ENCODE measurements at places on chromosomes 2 and 18.

- DNase-seq, result no peak
These were observed 167.9 kb downstream of the FBXO15 start for GRCh38 chr18:73979742-73980141.

- no peak for DNase-seq
These were observed 121.2 kb downstream of the MTCL1 start for GRCh38 chr18:8826514-8826913.

- peak; percentile 9 for DNase-seq
These were observed 156.7 kb downstream of the EVA1A start for GRCh38 chr2:75403991-75404428.

DNA sequence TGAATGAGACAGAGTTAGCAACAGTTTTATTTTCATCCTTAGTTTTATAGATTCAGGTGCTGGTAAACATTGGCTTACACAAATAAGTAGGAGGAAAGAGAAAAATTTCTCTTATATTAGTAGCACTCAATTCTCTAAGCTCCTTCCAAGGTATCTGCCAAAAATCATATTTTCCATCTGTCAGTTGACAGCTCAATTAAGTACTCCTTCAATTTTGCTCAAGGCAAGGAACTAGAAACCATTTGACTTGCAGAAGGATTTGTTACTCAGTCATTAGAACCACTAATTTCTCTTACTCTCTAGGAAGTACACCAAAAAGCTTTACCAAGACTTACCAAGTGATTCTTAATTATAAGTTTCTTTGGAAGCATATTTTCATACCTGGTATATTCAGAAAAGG lies 101.4 kb upstream of the ATP8B1 start:
- peak; percentile 58 for DNase-seq

GRCh38 chr2:8669157-8669817 lies 12.6 kb upstream of the ID2 start:
- DNase-seq, result no peak

GRCh38 chr2:47905386-47906156 lies 727 bp downstream of the FBXO11 start:
- peak; percentile 56 for DNase-seq

- no peak for DNase-seq
These were observed 153.2 kb downstream of the HDAC4 start for GRCh38 chr2:239247401-239248245.

GRCh38 chr2:2689306-2689705 lies 358.2 kb upstream of the MYT1L start:
- no peak for DNase-seq

- DNase-seq, result no peak
These were observed 17.8 kb upstream of the GPR75 start for GRCh38 chr2:53877556-53877955.

DNA sequence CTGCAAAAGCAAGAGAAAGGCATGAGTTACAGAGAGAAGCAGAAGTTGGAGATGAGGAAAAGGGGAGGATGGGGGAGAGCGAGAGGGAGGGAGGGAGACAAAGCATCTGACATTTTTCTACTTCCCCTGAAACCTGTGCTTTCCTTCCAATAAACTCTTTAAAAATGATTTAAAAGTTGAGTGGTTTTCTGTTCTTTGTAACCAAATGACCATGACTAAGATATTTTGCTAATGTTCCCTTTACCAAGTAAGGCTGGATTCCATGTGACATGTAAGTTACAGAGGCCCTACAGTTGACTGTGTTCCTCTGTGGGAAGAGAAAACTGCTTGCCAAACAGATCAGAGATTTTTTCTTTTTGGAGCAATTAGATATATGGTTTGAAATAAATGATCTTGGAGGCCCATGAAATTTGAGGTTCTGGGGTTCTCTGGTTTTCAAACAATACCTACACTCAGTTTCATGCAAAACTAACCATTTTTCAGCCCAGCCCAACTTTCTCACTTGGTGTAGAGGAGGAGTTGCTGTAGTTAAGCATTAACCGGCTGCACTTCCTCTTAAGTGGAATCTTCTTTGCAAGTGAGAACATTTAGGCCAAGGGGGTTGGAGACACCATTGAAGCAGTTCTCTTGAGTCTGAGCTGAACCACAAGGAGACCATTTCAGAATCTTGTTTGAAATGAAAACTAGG lies 34.5 kb downstream of the INSIG2 start:
- DNase-seq, result no peak

- DNase-seq, result no peak
These were observed 721 bp downstream of the METTL5 start for GRCh38 chr2:169823996-169824372.

DNA sequence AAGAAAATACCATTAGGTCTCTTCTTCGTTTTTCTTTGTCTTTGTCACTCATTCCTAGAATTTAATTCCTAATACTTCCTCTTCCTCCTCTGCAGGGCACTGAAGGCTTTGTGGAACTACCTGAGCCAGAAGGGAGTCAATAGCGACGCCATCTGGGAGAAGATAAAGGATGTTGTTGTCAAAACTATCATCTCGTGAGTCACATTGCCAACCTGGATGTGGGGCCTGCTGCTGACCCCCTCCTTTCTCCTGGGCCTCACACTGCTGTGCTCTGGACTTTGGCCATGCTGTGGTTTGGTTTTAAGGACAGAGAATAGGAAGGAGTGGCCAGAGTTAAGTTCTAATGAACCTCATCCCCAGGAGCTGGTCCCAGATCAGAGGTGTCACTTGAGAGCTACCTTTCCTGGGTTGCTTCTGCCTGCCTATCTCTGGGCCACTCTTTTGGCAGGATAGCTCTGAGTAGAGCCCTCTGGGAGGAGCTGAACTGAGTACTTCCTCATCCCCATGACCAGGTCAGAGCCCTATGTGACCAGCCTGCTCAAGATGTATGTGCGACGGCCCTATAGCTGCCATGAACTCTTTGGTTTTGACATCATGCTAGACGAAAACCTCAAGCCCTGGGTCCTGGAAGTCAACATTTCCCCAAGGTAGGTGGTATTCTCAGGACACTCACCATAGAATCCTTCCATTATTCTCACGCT lies 33.1 kb upstream of the CYP27A1 start:
- no peak for DNase-seq

GRCh38 chr2:199810422-199811171 lies 40.4 kb downstream of the FTCDNL1 start:
- DNase-seq, result no peak

- no peak for DNase-seq
These were observed 99.9 kb downstream of the CLIP4 start for GRCh38 chr2:29215073-29215472.

DNA sequence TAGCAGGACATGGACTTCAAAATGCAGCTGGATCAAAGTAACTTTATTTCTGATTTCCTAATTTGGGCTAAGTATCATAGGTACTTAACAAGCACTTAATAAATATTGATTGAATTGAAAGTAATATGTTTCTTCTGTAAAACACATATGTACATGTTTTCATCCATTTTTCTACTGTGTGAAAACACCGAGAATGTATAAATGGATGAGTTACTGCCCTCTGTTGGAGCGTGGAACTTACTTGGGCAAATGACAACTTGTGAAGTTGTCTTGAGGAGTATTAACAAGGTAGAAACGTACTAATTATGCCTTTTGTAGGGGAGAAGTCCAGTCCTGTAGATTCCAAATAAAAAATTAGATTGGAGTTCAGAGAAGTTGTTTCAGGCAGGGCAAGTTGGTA lies 87.2 kb downstream of the PHLPP1 start:
- DNase-seq, result no peak

GRCh38 chr2:73215254-73215653 lies 1.2 kb downstream of the SMYD5 start:
- no peak for DNase-seq

- no peak for DNase-seq
These were observed 38.0 kb downstream of the MARCO start for GRCh38 chr2:118980022-118980421.

DNA sequence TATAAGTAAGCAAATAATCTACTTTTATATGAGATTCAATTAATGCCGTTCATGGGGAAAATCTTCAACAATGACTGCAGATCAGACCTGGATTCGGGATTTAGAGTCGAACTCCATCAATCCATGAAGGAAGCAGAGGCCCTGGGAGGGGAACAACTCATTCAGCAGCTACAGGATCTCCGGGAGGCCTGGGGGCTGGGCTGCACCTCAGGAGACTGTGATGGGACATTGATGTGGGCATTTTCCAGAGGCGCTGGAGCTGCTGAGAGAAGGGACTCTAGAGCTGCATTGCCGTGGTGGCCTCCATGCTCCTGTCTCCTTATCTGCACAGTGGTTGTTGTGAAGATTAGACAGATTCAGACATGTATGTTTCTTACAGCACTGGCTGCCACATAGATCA lies 76.9 kb downstream of the MYT1L start:
- no peak for DNase-seq

GRCh38 chr2:200703127-200703925 lies 108.4 kb upstream of the BZW1 start:
- DNase-seq, result peak; percentile 33

GRCh38 chr18:75797046-75797445 lies 369.5 kb upstream of the SMIM21 start:
- no peak for DNase-seq

DNA sequence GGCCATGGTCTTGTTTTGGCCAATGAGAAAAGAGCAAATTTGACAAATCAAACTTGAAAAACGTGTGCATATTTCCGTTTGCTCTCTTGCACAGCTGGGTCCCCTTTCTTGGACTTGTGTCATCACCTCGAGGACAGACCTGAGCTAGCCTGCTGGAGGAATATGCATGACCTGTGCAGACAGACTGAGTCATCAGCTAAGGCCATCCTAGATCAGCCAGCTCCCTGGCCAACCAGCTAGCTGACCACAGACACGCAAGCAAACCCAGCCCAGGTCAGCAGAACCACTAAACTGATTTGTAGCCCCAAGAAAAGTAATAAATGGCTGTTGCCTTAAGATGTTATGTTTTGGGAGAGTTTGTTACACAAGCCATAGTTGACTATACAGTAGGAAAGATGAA lies 61.3 kb upstream of the PAX3 start:
- no peak for DNase-seq

DNA sequence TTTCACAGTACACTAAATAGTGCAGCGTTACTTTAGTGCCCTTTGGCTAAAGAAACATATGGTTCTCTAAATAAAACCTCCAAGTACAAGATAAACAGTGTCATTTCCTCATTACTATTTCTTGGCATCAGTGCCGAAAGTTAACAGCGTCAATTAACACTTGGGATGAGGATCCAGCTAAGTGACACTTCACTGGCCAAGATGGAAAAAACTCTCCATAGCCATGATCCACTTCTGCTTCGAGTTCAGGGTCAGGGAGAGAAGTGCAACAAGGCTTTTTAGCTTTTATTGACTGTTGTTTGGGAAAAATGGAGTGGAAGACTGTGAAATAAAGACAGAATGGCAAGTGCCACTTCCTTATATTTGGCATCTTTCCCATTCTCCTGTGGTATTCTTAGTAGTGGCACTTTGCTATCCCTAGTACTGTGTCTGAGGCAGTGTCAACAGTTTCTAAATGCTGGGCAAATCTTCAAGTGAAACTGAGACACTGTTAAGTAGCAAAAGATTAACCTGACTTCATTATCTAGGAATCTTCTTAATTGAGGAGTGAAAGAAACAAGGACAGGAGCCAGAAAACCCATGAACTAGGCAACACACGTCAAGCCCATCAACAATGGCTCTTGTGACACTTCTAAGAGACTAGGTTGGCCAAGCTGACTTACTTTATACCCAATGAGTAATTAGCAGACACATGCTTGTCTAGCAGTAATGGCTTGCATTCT lies 222.5 kb upstream of the SESTD1 start:
- no peak for DNase-seq

DNA sequence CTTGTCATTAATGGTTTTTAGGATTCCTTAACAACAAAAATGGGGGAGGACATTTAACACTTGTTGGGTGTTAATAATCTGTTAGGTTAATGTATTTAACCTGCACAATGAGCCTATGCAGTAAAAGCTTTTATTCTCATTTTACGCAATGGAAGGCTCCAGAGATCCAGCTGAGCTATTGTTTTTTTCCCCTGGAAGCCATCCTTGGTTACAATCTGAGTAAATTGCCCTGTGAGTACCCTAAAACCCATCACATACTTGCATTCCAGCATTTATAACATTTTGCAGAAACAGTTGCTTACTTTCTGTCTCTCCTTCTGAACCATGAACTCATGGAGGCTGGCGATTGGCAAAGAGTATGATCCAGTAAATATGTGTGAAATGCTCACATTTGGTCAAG lies 30.2 kb upstream of the DOCK10 start:
- DNase-seq, result no peak

- no peak for DNase-seq
These were observed 40.5 kb upstream of the NABP1 start for GRCh38 chr2:191637182-191638078.

- no peak for DNase-seq
These were observed 182.5 kb downstream of the TCF4 start for GRCh38 chr18:55405475-55405874.

DNA sequence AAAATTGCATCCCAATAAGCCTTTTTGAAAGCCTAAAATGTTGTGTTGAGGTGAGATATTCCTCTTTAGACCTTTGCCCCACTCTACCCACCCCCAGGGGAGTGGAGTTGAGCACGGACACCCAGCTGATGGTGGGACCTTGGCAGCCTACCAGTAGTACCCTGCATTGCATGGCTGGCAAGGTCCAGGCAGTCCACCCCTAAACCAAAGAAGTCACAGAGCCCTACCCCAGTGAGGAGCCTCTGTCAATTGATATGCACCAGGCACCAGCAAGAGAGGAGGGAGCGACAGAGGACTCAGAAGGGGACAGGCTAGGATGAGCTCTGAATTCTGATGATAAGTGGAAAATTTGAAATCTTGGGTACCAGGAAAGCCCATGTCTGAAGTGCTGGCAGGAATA lies 38.6 kb downstream of the MARCO start:
- no peak for DNase-seq

GRCh38 chr2:129058981-129059380 lies 740.3 kb upstream of the HS6ST1 start:
- no peak for DNase-seq

GRCh38 chr2:224885836-224886547 lies 156.3 kb downstream of the DOCK10 start:
- DNase-seq, result no peak

- DNase-seq, result peak; percentile 40
These were observed 19.6 kb downstream of the RSAD2 start for GRCh38 chr2:6896930-6897759.

DNA sequence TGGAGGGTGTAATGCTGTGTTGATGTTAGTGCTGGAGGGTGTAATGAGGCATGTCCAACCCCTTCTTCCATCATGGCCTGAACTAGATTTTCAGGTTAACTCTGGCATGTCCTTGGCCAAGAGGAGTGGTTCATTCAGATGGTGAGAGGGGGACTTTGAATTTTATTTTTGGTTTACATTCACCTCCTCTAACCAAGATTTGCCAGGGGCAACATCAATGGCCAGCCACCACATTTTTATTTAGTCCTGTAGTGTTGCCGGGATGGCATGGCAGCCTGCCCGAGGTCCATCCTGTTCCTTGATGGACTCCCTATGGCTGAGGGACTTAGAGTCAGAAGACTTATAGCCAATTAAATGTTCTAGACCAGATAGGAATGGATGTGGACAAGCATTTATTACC lies 484.6 kb upstream of the HS6ST1 start:
- no peak for DNase-seq

DNA sequence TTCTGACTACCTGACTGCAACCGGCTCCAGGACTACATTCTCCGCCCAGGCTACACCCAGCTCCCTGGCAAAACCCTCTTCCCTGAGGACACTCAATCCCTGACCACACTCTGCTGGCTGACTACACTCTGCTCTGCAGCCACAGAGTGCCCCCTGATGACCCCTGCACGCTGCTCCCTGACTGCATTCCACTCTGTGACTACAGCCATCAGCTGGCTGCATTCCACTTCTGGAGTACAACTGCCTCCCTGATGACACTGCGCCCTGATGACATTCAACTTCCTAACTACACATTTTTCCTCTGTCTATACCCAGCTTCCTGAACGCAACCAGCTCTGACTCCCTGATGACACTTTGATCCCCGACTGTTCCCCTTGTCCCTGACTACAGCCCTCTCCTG lies 71.3 kb upstream of the NRXN1 start:
- no peak for DNase-seq
